Suprapubic skin (tissue), 4 donors: ENCODE measurements at places on chromosomes 4 and X. TPM values are rescaled to one million over a fixed set of nuclear protein-coding genes. Genes with fewer than 3 reads are reported as not detected.
A peak's percentile ranks its signal among the peaks of the same experiment; 100 is the strongest.

GRCh38 chr4:48490012-48490679 lies at the start of gene ZAR1:
ZAR1 (plus strand) TSS chr4:48490252; CDS start chr4:48490292, 40 bp downstream.
- no peak for DNase-seq

GRCh38 chr4:160159457-160159856 lies 1056.6 kb downstream of the RAPGEF2 start:
- DNase-seq, result no peak

GRCh38 chr4:55017406-55017805 lies 108.0 kb downstream of the KDR start:
- no peak for DNase-seq

DNA sequence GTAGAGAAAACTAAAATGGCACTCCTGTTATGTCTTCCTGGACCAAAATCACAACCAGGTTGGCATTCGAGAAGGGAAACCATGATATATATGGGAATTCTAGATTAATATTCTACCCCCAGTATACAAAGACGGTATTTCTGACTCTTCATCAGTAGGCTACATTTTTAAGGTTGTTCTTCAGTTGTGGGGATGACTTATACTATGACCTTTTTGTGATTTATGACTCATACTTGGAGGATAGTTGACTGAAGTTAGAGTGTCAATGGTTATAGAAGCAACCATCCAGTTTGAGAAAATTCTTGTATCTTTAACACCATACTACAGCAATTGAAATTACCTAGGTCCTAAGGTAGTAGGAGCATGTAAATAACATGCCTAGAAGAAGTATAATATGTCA lies 49.8 kb upstream of the CYSLTR1 start:
- no peak for DNase-seq

- DNase-seq, result peak; percentile 67
Measured at GRCh38 chr4:628311-628741, 3.0 kb downstream of the PDE6B start.

- no peak for DNase-seq
Measured at GRCh38 chr4:88352062-88352740, 26.5 kb upstream of the HERC6 start.

GRCh38 chr4:175884048-175884447 lies 72.0 kb upstream of the GPM6A start:
- DNase-seq, result no peak

DNA sequence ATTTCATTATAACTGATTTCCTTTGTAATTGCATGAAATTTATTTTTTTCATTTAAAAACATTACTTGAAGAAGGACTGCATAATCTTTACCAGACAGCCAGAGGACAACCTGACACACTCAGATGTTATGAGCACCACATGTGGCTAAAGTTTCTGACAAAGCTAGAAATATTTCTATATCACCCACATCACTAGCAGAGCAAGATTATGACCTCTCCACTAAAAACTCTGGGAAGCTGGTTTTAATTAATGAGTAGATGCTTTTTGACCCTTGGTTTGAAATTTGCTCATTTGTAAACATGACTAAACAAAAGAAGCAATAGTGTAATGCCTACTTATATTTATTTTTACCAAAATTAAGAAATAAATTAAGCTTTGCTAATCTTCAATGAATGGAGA lies 661.5 kb upstream of the EPHA5 start:
- DNase-seq, result no peak

DNA sequence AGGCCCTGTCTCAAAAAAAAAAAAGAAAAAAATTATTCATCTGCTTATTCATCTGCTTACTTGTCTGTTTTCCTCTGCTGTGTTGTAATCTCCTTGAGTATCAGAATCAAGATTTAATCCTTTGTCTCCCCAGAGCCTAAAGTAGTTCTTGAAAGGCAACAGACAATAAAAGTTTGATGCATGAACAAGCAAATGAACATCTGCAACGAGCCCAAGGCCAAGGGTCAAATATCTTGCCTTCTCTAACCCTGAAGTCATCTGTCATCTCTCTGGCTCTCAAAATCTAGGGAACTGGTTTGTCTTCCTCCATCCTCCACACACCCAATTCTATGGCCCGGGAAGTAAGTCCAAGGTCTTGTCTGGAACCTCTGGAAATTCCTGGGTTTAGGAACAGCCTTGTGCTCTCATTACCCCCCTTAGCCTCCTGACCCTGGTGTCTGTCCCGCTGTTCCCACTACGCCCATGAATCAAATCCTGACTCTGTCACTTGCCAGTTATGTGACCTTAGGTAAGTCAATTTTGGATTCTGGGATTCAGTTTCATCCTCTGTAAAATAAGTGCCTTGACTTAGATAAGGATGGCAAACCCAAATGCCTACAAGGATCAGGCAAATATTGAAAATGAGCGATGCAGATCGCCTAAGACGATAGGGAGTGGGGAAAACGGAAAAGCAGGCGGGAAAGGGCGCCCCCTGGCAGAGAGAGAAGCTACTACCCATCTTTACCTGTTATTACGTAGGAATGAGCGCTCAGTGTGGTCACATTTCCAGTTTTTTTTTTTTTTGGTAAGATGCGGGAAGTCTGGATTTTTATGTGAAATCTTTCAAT lies 102.7 kb upstream of the DHX15 start:
- no peak for DNase-seq

Gene NLRP2B
- total RNA-seq, result not detected
